ENCODE measurements at places on chromosomes 11 and 22.

- no peak for DNase-seq
These were observed 258.0 kb downstream of the TENM4 start for GRCh38 chr11:79182794-79183193.

GRCh38 chr11:118609380-118610224 is 2.2 kb downstream of the PHLDB1 start:
- DNase-seq = peak; percentile 18

- no peak for DNase-seq
These were observed 50.5 kb upstream of the PARVG start for GRCh38 chr22:44130076-44130711.

GRCh38 chr11:107679255-107680024 is 32.4 kb downstream of the SLN start:
- DNase-seq = no peak

GRCh38 chr22:30829901-30830550 is 135.4 kb downstream of the OSBP2 start:
- DNase-seq = no peak

DNA sequence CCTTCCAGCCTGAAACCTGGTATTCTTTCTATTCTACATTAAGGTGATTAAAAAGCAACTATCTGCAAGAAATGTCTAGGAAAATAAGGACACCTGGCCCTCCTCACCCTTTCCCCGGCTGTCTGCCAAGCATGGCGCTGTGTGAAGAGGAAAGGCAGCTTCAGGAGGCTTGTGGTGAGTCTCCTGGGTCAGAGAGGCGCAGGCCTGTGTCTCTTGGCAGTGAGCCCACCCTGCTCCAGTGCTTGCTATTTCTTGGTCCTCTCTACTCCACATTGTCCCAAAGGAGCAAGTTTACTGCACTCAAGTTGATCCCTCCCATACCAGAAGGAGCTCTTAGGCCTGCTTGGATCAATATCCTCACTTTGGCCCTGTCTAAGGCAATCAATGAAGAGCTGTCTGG is 520.7 kb upstream of the B3GAT1 start:
- DNase-seq = no peak
